ENCODE measurements at places on chromosomes 4 and X.

GRCh38 chr4:136935305-136935704 lies 597.0 kb downstream of the PCDH18 start:
- no peak for DNase-seq

- DNase-seq, result no peak
Measured at GRCh38 chrX:155068165-155068564, 2.8 kb downstream of the CMC4 start.

DNA sequence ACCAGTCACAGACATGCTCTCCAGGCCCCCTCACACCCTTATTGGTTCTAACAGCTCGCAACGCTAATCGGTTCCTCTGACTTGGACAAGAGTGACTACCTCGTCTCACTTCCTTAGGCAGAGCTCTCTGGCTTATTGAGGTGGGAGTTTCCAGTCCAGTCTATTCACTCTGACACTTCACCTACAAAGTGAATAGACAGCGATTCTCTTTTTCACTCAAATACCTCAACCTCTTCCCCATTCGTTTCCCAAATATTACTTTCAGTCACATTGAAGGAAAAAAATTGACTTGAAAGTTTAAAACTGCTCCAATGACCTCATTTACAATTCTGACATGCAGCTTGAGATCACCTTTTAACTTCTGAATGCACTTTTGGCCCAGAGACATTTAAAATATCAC lies 17.7 kb downstream of the HELT start:
- no peak for DNase-seq

GRCh38 chrX:150163956-150164726 lies 199.0 kb upstream of the MAMLD1 start:
- no peak for DNase-seq

GRCh38 chr4:4437798-4438470 lies 51.0 kb downstream of the NSG1 start:
- no peak for DNase-seq

- DNase-seq, result no peak
Measured at GRCh38 chr4:153523941-153524386, 57.8 kb downstream of the TMEM131L start.

- no peak for DNase-seq
Measured at GRCh38 chr4:6619116-6619465, 21.4 kb upstream of the MRFAP1 start.

- no peak for DNase-seq
Measured at GRCh38 chr4:683982-684622, 4.8 kb downstream of the SLC49A3 start.

DNA sequence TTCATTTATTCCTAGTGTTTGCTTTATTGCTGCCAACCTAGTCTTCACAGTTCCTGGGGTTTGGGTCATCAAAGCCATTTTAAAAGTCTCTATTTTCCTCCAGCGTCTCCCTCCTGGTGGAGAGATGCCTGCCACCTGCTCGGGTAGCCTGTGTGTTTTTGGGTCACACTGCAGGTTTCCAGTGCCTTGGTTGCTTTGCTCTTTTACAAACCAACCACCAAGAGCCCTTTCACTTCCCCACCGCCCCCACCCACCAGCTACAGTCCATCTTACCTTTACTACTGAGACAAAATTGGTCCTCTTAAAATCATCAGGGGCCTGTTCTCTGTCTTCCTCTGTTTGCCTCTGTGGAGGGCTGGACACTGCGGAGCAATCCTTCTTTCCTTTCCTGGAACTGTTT lies 280.5 kb upstream of the GATB start:
- DNase-seq, result no peak

DNA sequence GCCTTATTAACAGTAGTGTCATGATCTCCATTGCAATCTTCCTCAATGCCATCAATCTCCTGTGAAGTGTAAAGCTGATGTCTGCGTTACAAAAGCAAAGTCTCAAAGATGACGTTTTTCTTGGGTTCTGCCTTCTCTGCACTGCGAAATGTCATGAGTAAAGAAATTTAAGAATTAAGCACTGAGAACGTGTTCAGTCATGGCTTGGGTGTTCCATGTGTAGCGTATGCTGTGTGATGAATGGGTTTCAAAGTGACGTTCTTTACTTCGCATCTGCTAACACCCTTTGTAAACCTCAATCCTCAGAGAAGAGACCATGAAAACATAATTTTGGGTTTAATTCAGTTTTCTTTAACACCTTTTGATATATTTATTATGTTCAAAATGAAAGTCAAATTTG lies 999 bp downstream of the NAP1L5 start:
- DNase-seq, result no peak

DNA sequence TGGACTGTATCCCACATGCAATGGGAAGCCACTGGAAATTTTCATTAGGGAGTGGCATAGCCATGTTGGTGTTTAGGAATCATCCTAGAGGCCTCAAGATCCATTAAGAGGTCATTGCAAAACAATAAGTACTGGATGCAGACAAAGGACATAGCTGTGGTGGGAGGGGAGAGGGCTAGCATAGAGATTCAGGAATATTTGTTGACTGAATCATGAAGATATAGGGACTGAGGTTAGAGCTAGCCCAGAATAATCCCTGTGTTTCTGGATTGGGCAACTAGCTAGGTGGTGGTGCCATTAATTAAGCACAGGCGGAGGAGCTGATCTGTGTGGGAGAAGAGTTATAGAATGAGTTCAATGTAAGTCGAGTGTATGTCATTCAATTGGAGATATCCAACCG lies 135.0 kb downstream of the RAB28 start:
- no peak for DNase-seq

GRCh38 chrX:7133050-7133440 lies 14.5 kb upstream of the STS start:
- no peak for DNase-seq

DNA sequence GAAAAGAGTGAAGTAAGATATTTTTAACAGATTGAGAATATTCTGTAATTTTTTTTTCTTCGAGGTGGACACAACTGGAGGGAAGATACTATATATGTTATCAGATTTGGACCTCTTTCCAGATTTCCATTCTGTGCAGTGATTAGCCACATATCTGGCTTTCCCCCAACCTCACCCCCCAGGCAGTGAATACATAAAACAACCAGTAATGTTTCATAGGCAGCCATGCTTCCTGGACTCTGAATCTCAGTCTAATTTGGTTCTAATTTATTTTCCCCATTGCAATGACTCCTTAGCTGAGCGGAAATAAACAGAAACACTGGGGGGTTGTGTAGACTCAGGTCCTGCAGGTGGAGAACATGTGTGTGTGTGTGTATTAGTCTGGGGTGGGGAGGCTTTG lies 226.5 kb downstream of the FBXW7 start:
- no peak for DNase-seq

DNA sequence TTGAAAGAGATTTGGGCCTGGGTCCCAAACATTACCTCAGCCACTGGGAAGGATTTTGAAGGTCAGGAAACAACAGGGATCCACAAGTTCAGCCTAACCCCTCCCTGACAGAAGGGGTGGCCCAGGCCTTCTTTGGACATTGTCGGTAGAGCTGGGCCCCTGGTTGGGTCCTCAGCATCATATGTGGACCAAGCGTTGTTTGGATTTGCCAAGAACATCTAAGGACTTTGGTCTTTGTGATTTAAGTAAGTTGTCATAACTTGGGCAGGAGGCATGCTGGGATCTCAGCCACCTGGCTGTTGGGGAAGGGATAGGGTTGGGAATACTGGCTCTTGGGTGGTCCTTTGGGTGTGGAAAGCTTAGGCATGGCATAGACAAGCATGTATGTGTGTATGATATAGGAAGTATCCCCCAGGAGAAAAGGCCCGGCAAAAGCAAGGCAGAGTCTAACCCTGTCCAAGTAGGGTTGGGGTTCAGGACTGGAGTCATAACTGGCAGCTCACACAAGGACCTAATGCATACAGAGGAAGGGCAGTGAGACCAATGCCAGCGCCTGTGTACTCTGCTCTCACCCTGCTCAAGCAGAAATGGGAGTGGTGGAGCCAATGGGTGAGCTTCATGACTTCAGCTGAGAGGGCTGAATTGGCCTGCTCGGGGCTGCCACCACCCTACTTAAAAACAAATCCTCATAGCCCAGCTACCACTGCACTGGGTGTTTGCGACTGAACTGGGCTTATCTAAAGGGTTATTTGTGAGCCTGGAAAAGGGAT lies 102.8 kb downstream of the RTL5 start:
- no peak for DNase-seq

GRCh38 chrX:40949071-40949470 lies 136.2 kb upstream of the USP9X start:
- DNase-seq, result no peak

DNA sequence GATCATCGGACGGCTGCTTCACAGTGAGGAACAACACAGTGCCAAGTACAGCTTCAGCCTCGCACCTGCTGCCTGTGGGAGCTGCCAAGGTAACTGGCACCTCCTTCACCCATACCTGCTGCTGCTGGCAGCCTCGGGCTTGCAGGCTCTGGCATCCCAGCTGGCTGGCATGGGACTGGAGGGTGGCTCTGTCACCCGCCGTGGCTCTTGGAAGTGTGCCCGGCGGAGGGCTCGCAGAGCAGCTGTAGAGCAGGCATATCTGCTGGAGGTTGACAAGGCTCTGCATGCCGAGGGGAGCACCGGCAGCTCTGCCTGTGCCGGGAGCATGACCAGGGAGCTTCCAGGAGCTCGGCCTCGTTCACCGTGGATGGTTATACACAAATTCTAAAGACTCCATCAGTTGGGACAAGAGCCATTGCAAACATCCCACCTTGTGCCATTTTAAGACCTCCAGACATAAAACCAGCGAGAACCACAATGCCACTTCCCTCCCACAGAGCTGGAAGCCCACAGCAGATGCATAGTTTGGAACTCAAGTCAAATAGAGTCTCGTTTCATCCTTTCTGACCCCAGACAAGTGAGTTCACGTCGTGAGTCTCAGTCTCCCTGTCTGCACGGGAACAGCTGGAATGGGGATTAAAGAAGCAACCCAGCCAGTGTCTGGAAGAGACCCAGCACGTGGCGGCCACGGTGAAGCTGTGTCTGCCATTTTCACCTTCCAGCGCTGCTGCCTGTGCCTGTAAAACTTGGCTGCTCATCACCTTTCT lies 84.3 kb upstream of the PSAPL1 start:
- DNase-seq, result no peak

GRCh38 chrX:39140581-39140980 lies 339.3 kb downstream of the MID1IP1 start:
- no peak for DNase-seq

GRCh38 chr4:77827343-77827742 lies 8.2 kb upstream of the CNOT6L start:
- no peak for DNase-seq

DNA sequence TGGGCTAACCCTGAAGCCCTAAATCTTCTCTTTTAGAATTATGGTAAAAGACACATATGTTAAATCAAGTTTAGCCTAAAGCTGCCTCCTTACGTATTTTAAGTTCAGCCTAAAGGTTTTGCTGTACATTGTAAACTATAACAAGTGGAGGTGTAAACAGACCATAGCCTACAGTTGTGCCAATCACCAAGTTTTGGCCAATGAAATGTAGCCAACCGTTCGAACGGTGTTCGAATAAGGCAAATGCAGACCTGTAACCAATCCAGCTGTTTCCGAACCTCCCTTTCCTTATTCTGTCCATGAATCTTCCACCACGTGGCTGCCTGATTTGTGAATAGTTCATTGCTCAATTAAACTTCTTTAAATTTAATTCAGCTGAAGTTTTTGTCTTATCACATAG lies 52.1 kb upstream of the TBC1D9 start:
- DNase-seq, result no peak

DNA sequence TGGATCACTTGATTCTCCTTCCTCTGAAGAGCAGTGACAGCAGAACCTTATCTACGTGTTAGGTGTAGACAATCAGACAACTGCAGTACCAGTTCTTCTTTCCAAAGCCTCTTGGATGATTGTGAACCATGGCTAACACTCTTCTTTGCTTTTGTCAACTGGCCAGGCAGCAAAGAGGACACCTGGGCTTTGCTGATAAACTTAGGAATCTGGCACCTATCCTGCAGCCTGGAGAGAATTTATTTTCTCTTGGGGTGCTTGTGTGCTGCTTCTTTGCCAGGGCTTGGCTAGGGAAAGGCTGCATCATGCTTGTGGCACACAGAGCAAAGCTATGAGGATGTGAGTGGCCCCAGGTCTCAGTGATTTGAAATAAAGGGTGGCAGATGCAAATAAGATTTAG lies 77.4 kb downstream of the ANAPC4 start:
- DNase-seq, result no peak

- no peak for DNase-seq
Measured at GRCh38 chr4:38367642-38368174, 296.3 kb upstream of the KLF3 start.

- no peak for DNase-seq
Measured at GRCh38 chrX:74535086-74535407, 79.4 kb downstream of the RLIM start.

DNA sequence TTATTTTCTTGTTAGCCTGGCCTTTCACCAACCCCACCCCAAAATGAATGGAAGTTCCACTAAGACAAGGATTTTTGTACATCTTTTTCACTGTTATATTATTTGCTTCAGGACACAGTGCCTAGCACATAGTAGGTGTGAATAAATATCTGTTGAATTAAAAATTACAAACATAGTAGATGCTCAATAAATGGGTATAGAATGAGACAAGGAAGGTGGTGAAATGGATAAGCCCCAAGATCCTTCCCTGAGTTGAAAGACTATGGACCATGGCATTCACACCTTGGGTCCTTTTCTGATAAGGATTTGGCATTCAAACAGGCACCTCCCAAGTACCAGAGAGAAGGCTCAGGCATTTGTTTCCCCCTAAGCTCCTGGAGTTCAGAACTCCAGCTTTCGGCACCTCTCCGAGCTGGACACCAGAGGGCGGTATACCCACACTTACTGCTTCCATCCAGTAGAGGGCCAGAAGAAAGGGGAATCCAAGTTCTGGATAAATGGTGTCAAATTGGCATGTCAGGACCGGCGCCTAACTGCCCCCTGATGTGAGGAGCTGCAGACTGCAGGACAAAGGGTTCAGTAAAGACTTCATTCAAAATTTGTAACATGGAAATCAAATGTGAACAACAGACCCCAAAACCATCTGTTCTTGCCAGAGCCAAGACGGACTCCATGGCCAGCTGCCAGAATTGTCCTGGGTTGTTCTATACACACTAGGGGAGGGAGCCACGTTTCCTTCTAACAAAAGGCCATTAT lies 193.0 kb downstream of the GPC3 start:
- peak; percentile 7 for DNase-seq

- no peak for DNase-seq
Measured at GRCh38 chrX:7801711-7802110, 41.3 kb upstream of the VCX start.

- DNase-seq, result peak; percentile 2
Measured at GRCh38 chrX:47311932-47312774, 58.2 kb upstream of the ZNF157 start.

GRCh38 chr4:141153751-141154510 lies 20.7 kb upstream of the RNF150 start:
- no peak for DNase-seq

DNA sequence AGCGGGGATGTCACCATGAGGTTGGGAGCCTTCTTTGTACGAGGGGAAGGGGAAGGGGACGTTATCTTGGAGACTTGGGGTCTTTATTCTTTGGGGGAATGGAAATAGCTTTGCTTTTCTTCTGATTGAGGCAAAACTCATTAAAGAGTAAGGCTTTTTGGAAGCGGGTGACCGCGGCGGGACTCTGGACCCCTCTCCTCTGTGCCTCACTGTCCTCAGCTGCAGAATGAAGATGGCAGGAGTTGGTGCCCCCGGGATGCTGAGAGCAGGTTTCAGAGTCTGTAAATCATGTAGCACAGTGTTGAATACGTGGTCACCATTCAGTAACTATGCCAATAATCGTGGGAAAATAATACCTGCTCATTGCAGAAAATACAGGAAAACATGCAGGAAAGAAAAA lies 32.1 kb downstream of the HTT-AS start:
- no peak for DNase-seq

- DNase-seq, result no peak
Measured at GRCh38 chr4:86482306-86483172, 111.6 kb upstream of the PTPN13 start.

All from stimulated activated CD4-positive, alpha-beta T cell treated with anti-CD3 and anti-CD28 coated beads, TNF-alpha, amount 100 ng/mL, for 4 hours (primary cell).